ENCODE measurements at places on chromosomes 5 and 9.

GRCh38 chr5:136061630-136062365, 33.0 kb downstream of the TGFBI start:
- DNase-seq: no peak

DNA sequence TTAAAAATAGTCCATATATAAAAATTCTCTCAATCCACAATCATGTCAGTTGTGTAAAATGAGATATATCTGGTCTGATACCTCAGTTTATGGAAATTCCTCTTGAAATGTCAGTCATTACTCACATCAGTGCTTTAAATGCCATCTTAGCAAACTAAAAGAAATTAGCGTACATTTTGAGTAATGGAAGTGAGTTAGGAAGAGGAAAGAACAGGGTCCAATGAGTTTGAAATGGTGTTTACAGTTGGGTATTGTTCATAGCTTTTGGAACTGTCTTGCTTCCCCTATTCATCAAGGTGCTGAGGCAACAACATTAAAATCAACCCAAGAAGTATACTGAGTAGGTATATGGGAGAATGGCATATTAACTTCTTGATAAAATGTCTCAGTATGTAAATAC, 8.7 kb upstream of the MTX3 start:
- no peak for DNase-seq

- no peak for DNase-seq
Measured at GRCh38 chr9:71671289-71671688, 97.0 kb downstream of the CEMIP2 start.

DNA sequence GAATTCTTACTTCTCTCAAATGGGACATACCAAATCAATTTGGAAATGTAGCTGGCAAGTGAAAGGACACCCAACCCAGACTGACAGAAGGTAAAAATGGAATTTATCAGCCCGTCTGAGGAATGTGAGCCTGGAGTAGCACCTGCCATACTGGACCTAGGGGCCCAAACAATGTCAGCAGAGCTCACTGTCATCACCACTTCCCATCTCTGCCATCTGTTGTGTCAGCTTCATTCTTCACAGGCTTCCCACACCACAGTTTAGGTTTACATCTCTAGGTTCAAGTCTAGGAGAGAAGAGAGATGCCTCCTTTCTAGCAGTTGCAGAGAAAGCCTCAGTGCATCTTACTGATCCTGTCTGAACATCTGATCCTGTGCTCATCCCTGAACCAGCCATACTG, 222.4 kb downstream of the DOCK8 start:
- no peak for DNase-seq

- DNase-seq: no peak
Measured at GRCh38 chr5:173192561-173192960, 42.4 kb downstream of the NKX2-5 start.

GRCh38 chr5:116361171-116361967, 213.3 kb downstream of the SEMA6A start:
- DNase-seq: peak; percentile 31

GRCh38 chr5:14097998-14098471, 45.1 kb upstream of the TRIO start:
- no peak for DNase-seq

- peak; percentile 94 for DNase-seq
Measured at GRCh38 chr5:52497133-52497693, 290.5 kb upstream of the ITGA1 start.

DNA sequence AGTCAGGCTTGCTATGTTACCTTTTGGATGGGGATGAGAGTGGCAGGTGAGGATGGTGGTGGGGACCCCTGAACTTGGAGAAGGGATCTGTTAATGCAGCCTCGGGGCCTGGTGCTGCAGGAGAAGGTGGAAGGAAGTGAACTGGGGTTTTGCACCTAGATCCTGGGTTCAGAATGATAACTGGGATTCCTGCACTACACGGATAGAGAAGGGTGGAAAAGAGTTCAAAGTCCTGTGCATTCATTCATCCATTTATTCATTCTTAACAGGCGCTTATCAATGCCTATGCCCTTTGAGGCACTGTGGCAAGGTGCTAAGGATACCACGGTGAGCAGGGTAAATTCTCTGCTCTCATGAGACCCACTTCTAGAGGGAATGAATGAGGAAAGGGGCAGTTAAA, 41.7 kb upstream of the TJP2 start:
- DNase-seq: no peak

GRCh38 chr9:88011005-88011766, 36.9 kb upstream of the CDK20 start:
- no peak for DNase-seq

- peak; percentile 17 for DNase-seq
Measured at GRCh38 chr9:96505316-96505991, 55.5 kb downstream of the HABP4 start.

GRCh38 chr9:112411626-112412027, 31.7 kb downstream of the HSDL2 start:
- DNase-seq: no peak

GRCh38 chr9:121748727-121749423, 97.4 kb downstream of the DAB2IP start:
- DNase-seq: no peak

DNA sequence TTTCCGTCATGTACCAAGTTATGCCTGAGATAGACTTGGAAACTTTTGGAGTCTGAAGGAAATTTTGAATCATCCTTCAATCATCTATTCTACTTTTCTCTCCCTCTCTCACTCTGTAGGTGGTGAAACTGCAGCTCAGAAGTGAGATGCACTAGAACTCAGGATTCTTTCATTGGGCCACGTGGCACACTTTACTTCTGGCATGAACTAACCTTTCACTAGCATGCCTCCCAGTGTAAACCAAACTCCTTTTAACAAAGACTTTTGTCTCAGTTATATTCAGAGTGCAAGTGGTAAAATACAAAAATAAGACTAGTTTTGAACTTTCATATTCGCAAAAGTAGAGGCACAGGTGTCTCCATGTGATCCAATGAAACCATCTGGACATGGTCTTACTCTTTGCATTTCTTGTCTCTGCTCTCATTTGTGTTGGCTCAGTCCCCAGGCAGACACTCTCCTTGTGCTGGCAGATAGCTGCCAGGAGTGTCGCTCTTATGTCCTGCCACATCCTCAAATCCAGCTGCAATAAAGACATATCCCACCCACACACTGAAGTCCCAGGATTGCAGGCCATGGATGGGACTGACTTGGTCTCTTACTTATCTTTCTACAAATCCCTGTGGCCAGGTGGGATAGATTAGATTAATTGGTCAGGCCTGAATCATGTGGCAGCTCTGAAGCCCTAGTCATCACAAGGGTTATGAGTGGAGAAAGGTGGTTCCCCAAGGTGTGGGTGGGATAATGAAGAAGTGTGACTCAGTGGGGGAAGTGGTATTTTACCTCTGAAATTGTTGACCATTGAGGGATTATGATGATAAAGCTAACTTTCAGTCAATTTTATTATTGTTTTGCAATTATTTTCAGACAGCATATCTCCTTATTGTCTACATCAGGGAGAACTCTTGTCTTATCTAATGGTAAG, 267.5 kb downstream of the GABRB2 start:
- no peak for DNase-seq

DNA sequence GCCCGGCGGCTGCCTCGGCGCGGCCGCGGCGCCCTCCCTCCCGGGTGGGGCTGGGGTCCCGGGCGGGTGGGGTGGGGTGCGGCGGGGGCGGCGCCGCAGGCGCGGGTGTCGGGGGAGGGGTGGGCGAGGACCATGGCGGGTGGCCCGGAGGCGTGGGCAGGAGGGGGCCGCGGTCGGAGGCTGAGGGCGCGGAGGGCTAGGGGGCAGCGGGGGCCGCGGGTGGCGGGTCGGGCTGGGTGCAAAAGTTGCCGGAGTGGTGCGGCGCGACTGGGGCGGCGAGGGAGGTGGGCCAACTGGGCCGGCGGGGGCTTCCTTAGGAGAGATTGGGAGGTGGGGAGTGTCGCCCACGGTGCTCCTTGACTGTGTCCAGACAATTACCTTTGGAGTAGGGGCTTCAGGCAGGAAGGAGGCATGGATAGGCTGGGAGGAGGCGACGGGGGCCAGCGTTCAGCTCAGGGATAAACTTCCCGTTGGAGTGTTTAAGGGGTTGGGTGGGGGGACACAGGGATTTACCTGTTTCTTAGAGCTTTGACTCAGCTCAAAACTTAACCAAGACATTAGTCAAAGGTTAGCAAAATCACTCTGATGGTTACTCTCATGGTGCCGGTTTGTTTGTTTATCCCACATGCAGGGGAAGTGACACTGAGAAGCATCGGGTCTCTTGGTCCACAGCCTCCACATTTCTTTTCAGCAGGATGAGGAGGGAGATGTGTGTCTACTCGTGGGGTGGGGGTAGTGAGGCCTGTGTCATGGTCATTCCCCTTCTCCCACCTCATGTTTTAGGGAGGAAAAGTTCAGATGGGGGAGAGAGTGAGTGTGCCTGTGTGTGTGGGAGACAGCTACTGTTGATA, 859 bp downstream of the CSNK1G3 start:
- no peak for DNase-seq

GRCh38 chr5:581941-582340, 30.2 kb upstream of the CEP72 start:
- no peak for DNase-seq

GRCh38 chr9:18346745-18347144, 127.2 kb upstream of the ADAMTSL1 start:
- no peak for DNase-seq

DNA sequence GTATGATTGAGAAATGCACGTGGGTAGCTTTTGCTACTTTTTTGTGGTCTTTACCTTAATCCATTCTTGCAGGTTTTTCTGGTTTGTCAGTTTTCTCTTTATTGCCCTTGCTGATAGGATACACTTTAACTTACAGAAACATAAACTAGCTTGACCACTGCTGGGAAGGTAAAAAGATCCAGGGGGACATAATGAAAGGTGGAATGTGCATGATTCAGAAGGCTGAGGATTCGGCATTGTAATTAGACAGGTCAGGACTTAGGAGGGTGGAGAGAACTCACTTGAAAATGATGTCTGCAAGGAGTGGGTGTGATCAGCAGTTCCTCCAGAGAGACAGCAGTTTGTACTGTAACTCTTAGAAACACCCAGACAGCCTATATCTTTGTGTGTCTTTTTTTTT, 19.8 kb upstream of the TXNDC8 start:
- DNase-seq: no peak

GRCh38 chr9:111427186-111427585, 57.0 kb downstream of the ECPAS start:
- DNase-seq: no peak

GRCh38 chr5:119397518-119398380, 41.9 kb downstream of the TNFAIP8 start:
- DNase-seq: no peak

DNA sequence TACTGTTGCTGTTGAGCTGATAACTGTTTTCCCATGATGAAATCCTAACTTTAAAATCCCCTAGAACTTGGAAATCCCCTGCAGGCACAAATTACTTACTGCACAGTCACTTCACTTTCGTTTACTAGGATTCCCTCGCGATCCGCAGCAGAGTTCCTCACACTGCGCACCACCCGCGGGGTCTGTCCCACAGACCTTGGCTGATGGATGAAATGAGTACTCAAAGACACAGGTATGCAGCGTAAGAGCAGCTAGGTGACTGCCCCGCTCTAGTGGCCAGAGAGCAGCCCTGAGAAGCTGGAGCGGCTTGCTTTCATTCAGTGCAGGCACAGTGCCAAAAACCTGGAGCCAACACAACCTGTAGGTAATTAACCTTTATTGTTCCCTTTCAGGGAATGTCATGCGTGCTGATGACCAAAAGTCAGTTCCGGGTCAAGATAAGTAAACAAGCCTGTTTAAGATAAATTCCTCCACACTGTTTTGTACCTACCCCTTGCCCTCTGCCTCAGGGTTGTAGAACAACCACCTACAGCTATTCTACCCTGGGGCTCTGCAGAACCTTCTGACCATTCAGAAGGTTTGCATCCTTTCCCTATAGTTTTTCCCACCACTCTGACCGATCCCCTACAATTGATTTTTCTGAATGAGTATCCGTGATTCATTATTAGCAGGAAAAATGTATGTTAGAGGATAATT, 191.2 kb downstream of the CDH9 start:
- DNase-seq: no peak

- no peak for DNase-seq
Measured at GRCh38 chr5:1830571-1831228, 29.5 kb downstream of the NDUFS6 start.

DNA sequence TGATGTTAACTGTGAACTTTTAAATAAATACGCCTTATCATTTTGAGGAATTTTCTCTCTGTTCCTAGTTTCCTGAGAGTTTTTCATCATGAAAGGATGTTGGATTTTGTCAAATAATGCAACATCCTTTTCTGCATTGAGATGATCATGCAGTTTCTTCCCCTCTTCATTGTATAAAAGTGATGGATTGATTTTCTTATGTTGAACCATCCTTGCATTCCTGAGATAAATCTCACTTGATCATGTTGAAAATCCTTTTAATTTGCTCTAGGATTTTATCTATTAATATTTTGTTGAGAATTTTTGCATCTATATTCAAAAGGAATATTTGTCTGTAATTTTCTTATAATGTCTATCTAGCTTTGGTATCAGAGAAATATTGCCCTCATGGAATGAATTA, 13.3 kb downstream of the FOXE1 start:
- no peak for DNase-seq

- DNase-seq: no peak
Measured at GRCh38 chr9:1007312-1007711, 30.9 kb downstream of the DMRT3 start.

- no peak for DNase-seq
Measured at GRCh38 chr9:98873951-98874371, 66.5 kb downstream of the GALNT12 start.

- DNase-seq: no peak
Measured at GRCh38 chr9:115212832-115213231, 94.9 kb upstream of the TNC start.

DNA sequence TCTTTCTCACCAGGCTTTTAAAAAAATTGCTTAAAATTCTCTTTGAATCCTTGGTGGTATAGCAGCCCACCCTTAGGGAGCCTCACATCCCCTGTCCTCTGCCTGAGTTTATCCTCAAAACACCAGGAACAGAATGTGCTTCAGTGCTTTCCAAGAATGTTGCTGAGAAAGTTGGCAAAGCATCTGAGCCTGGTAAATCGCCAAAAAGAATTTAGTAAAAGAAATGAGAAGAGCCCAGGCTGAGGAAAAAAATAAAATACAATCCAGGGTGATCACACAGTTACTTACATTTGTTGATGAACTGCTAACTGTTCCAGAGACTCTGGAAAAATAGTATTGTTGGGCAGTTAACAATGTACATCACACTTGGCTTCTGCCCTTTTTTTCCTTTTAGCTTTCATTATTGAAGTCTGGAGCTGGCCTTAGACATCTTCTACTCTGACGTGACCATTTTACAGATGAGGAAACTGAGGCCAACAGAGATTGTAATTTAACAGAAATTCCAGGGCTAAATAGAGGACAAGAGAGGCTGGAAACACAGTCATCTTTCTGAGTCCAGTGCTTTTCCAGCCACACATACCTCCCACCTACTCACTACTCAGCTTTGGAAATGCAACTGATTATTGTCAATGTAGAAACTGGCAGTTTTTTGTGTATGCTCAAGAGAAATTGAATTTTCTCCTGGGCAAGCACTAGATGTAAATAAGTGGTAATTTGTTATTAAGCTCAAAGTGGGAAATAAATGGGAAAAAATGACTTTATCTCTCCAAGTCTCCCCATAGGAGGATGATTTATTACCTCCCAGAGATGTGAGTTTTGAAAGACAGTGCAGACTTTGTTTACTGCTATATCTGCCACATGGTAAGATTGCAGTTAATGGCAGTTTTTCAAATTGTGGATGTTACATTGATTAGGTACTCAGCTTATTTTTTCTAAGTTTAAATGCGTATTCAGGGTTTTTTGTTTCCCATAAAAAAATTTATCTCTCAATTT, 86.7 kb upstream of the ALDH1A1 start:
- DNase-seq: no peak

GRCh38 chr9:127928676-127929624, 1.6 kb downstream of the PIP5KL1 start:
- DNase-seq: no peak

All from DMS79 (cell line).